ENCODE measurements at places on chromosomes 1 and 21. TPM values are rescaled to one million over a fixed set of nuclear protein-coding genes. Genes with fewer than 3 reads are reported as not detected.

Gene EDEM3
- 126 TPM for total RNA-seq

Gene DDAH1
- 56.8 TPM for total RNA-seq

Gene SPRR2E
- total RNA-seq, result not detected

Gene SPRR1A
- not detected for total RNA-seq

Gene ATP1A2
- 1.5 TPM for total RNA-seq

Gene GATAD2B
- total RNA-seq, result 7.9 TPM

Gene SRSF11
- total RNA-seq, result 118 TPM

Gene TPTE
- not detected for total RNA-seq

Gene HNRNPU
- 270 TPM for total RNA-seq

Gene DSTYK
- total RNA-seq, result 21.9 TPM

Gene OR2G6
- total RNA-seq, result not detected

Gene ETV3L
- not detected for total RNA-seq

Gene FAM110D
- total RNA-seq, result not detected

Gene DDX20
- 16.6 TPM for total RNA-seq

All from smooth muscle cell of the pulmonary artery (primary cell).